NCI-H2107 (cell line): ENCODE measurements at places on chromosomes 12 and 14.

- no peak for DNase-seq
These were observed 1.2 kb downstream of the KCNJ8 start for GRCh38 chr12:21773263-21773741.

GRCh38 chr14:90140298-90140955 is 78.6 kb downstream of the KCNK13 start:
- no peak for DNase-seq

- no peak for DNase-seq
These were observed 23.0 kb downstream of the KRT76 start for GRCh38 chr12:52754135-52754534.

DNA sequence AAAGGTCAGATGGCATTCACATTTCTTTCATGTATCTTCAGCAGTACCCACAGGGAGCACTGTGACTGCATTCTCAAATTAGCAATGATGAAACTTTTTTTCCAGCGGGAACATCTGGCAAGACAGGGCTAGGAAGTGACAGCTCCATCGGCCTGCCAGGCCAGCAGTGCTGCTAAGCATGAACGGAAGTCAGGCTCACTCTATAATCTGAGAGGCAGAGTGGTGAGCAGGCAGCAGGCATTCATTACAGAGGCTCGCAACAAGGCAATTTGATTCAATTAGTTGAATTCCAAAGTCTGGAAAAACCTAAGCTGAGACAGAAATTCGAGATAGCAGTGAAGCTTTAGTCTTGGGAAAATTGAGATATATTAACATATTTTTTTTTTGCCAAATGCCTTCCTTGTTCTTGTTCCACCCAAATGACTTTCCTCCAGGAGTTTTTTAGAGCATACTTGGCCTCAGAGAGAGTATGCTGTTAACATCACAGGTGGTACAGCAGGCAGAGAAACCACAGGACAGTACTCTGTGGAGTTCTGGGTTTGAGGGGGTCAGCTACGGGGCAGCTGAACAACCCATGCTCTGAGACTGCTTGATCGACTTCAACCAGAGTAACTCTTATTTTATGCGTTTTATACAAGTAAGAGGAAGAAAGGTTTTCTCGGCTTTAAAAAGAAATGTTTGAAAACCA is 414.9 kb downstream of the APAF1 start:
- no peak for DNase-seq

DNA sequence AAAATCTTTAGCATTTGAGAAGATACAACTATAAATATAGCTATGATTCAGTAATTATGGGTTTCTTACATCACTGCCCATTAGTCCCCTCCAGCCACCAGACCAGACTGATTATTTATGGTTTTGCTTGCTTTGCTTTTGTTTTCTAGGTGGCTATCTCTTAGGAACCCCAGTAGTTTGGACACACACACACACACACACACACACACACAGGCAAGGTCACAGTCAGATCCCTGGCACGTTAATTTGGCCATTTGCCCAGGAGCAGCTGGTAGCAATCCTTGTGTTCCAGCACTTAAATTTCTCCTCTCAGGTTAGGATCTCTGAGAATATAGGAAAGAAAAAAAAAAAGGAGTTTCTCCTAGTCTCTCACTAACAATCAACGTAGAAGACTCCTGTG is 90.2 kb upstream of the RESF1 start:
- DNase-seq, result no peak

GRCh38 chr12:46453428-46453827 is 80.9 kb upstream of the SLC38A2 start:
- no peak for DNase-seq

GRCh38 chr12:89632778-89633177 is 75.9 kb downstream of the ATP2B1 start:
- DNase-seq, result no peak

- DNase-seq, result no peak
These were observed 336.4 kb downstream of the PCNX1 start for GRCh38 chr14:71243697-71244096.

DNA sequence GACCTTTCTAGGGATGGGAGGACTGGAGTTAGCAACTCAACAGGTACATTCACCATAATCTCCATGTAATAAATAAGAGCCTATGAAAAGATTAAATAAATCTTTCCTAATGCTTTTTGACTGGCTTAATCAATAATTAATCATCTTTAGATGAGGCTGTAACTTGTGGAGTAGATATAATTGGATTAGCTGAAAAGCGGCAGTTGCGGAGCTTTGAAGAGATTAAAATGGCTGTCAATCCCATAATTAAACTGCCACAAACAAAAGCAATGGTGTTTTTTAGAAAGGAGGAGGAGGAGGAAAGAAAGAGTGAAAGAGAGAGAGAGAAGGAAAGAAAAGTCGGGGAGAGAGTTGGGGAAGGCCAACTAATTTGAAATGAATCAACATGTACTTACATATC is 70.7 kb upstream of the TMEM263 start:
- DNase-seq, result no peak

- no peak for DNase-seq
These were observed 37.2 kb upstream of the TDRD9 start for GRCh38 chr14:103890821-103891666.

- no peak for DNase-seq
These were observed 40.5 kb downstream of the ESR2 start for GRCh38 chr14:64253672-64254071.

- DNase-seq, result no peak
These were observed 32.4 kb downstream of the DENND5B start for GRCh38 chr12:31558521-31558920.

DNA sequence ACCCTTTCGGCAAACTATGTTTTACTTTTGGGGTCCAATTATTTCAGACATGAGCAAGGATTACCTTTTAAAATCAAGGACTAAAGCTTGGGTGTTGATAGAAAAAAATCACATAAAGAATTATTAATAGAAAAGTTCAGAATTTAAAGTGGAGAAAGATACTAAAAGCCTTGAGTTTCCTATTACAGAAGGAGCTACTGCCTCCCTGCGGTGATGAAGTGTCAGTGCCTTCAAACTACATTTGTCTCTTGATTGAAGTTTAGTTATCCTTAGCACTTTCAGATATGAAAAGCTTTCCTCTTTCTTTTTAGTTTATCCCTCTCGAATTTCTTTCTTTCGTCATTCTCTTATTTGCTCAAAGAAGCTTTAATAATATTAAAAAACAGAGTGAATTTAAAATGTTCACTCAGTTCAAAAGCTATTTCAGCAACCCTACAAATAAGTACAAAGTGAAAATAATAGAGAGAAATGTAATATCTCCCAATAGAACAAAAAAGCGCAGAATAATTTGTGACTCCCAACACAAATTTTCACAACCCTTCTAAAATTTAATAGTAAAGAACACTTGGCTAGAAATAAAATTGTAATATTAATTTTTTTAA is 87.6 kb downstream of the SEC23A start:
- no peak for DNase-seq

DNA sequence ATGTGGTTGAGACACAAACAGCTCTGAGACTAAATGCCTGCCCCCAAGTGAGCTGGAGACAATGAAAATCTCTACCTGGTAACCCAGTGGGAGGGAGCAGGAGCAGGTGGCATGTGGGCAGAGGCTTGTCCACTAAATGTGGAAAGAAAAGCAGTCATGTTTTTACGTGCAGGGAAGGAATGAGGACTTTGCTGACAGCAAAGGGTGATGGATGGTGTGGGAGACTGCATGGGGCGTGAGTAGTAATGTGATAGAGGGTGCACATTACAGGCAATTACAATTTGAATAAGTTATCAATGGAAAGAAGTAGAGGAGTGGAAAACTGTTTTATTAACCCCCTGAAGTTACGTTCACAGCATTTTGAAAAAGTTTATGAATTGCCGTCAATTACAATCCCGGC is 176.6 kb downstream of the NRXN3 start:
- DNase-seq, result peak; percentile 93

GRCh38 chr12:48857278-48857994 is 5.5 kb upstream of the DDX23 start:
- DNase-seq, result no peak

DNA sequence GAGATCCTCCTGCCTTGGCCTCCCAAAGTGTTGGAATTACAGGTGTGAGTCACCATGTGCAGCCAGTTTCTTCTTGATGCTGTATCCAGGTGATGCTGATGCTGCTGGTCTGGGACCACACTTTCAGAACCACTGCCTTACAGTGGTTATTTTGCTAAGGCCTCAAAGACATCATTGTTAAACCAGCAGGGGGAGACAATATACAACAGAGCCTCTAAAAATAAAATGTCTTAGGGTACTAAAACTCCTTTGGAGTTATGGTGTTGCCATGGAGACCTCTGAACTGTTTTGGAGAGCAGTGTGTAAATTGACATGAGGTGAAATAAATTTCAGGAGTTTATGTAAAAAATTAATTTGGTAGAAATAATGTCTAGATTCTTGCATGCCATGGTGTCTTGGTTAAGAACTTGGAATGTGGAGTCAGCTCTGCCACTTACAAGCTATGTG is 1.1 kb upstream of the ARG2 start:
- DNase-seq, result peak; percentile 56

GRCh38 chr14:93735206-93735605 is 53.1 kb downstream of the PRIMA1 start:
- DNase-seq, result no peak

- no peak for DNase-seq
These were observed 39.0 kb downstream of the MNAT1 start for GRCh38 chr14:60773558-60773957.

DNA sequence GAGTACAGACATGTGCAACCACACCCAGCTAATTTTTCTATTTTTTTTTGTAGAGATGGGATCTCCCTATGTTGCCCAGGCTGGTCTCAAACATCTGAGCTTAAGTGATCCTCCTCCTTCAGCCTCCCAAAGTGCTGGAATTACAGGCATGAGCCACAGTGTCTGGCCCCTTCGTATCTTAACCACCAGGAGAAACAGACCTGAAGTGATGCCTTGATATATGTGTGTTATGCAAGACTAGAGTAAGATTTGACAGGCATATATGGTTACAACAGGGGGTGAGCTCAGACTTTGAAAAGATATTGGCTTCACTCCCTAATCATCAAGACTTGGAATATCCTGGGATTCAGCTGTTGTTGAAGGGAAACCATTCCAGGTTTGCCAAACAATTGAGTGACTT is 10.7 kb upstream of the GALNT6 start:
- no peak for DNase-seq

DNA sequence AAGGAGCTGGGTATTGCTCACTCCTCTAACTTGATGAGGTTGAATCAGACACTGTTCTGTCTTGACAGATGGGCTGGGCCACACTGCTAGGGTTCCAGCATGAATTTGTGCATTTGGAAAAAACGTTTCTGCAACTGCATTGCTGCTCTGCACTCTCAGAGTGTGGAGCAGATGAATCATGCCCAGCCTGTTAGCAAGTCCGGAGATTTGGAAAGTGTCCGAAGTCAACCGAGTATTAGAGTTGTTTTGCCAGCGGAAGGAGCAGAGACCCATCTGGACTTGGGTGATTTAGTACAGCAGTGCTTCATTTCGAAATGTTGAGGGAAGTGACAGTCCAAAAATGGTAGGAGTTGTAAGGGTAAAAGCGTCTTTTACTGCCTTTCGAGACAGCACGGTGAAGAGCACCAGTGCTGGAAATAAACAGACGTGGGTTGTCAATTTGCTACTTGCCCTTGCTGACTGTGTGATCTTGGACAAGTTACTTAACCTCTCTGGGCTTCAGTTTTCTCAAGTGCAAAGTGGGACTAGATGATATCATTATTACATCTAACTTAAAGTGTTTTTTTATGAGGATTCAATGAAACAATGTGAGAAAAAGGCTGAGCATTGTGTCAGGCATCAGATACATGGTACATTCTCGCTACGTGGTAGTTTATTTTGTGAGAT is 139.5 kb downstream of the CHST11 start:
- DNase-seq, result no peak

- no peak for DNase-seq
These were observed 24.9 kb downstream of the TCP11L2 start for GRCh38 chr12:106327309-106327869.

- no peak for DNase-seq
These were observed 146.3 kb upstream of the ATF7IP start for GRCh38 chr12:14219156-14219555.

DNA sequence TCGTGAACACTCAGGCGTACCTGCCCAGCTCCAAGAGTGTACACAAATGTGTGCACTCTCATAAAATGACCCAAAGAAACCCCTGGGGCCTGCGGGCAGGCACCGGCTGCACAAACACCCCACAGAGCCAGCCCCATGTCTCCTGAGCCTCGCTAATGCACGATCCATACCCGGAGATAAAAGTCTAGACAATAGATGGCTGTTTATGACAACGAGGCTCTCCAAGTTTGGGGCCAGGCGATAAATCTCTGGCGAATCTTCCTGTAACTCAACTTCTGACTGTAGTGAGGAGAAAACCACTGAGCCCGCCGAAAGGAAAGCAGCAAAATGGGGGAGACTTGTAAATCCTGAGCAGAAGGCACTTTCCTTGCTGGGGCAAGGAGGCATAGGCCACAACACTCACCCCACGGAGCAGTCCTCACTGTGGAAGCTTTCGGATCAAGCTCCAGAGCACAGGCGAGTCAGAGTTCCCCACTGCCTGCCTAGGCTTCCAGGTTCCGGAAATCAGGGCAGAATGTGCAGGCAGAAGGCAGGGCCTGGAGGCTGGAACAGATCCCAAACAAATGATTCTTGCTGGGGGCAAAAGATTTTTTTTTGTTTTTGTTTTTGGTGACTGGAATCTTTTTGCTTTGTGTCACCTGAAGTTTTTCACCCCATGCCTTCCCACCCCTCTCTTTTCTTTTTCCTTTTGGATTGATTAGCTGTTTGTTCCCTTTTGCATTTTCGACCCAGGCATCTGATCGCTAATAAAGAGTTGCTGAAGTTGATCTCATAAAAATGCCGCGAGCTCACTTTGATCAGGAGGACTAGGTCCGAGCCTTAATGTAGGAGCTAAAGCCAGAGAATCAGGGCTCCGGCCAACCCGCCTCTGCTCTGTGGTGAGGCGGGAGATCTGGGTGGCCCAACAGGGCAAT is 4.5 kb upstream of the HOXC11 start:
- DNase-seq, result no peak

DNA sequence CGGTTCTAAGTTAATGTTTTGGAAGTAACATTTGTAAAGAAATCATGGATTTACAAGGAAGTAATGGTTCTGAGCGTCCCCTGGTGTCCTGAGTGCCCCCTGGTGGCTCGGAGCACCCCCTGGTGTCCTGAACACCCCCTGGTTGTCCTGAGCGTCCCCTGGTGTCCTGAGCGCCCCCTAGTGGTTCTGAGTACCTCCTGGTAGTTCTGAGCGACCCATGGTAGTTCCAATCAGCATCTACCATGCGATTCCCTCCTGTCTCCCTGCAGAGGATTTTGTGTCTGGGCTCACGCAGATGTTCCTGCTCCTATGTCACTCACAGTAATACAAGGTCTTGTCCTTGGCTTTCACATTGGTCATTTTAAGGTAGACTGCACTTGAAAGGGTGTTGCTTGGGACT is 1352.9 kb downstream of the TMEM121 start:
- DNase-seq, result peak; percentile 36
